NB4 (cell line): ENCODE measurements at places on chromosomes 5 and 9.

- DNase-seq = no peak
These were observed 58.7 kb downstream of the CCDC192 start for GRCh38 chr5:127761869-127762268.

GRCh38 chr5:159273923-159274322 lies 10.8 kb downstream of the UBLCP1 start:
- no peak for DNase-seq

GRCh38 chr5:61468483-61468865 lies 136.4 kb downstream of the ZSWIM6 start:
- no peak for DNase-seq

GRCh38 chr9:130985606-130986162 lies 23.3 kb upstream of the LAMC3 start:
- DNase-seq = no peak

GRCh38 chr5:64612344-64612961 lies 77.8 kb upstream of the SHISAL2B start:
- peak; percentile 56 for DNase-seq

DNA sequence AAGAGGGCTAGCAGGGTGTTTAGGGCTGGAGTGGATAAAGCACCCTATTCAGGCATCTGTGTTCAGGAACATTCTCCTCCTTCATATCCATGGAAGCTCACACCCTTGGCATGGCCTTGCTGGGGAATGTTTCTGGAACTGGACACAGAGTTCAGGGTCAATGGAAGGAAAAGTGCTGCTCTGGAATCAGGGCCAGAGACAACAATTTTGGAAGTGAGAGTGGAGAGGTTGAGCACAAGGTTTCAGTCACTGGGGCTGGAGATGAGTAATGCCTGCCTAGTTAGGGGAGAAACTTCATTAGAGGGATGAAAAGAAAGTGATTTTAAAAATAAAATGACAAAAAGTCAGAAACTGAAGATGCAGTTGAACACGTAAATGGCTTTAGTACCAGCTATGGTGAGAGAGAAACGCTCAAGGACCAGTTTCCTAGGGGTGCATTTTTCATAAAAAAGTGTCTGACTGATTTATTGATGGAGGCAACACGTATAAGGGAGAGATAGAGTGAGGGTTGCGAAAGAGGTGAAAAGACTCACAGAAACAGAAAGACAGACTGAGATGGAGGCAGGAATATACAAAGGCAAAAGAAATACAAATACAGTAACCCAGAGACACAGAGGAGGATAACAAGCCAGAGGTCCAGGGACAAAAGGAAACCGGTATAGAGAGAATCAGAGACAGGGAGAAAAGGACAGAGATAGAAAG lies 8.0 kb upstream of the TNFSF15 start:
- DNase-seq = no peak

DNA sequence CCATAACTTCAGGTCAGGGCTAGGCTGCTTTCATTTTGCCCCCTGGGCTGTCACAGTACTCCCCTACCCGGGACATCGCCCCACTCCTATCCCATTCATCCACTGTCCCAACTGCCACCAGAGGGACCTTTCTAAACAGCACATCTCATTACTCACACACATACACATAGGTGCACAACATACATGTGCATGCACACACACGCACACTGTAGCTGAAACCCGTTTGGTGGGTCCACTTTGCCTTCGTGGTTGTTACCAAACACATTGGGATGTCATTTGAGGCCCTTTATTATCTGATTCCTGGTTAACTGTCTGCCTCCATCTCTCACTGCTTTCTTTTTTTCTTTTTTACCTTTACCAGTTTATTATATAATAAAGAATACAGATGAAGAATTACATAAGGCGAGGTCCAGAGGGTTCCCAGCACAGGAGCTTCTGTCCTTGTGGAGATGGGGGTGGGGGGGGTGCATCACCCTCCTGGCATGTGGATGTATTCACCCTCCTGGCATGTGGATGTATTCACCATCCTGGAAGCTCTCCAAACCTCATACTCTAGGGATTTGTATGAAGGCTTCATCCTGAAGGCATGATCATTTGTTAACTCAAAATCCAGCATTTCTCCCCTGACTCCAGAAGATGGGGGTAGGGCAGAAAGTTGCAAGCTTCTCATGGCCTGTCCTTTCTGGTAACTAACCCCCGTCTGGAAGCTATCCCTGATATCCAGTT lies 186.0 kb downstream of the GOLPH3 start:
- DNase-seq = no peak

DNA sequence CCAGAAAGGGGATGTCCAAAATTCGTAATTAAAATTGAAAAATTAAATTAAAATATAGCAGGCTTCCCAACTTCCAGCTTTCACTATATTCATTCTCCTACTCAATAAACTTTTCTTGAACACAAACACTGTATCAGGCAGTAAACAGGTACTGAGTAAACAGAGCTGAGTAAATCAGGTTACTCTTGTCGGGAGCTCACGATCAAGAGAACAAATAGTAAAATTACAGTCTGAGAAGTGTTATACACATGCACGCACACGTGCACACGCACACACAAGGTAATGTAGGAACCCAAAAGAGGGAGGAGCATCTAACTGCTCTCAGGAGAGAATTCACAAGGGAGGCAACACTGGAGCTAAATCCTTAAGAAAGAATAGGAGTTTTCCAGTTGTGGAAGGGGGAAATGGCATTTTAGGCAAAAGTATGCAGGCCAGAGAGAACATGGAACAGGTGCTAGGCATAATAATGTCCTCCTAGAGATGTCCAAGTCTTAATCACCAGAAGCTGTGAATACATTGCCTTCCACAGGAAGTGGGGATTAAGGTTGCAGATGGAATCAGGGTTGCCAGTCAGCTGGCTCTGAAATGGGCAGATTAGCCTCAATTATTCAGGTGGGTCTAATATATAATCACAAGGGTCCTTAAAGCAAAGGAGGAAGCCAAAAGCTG lies 598.8 kb upstream of the BRINP1 start:
- DNase-seq = no peak

GRCh38 chr5:180350711-180351465 lies 2.2 kb downstream of the GFPT2 start:
- DNase-seq = no peak

- DNase-seq = no peak
These were observed 136.6 kb downstream of the ADAMTS12 start for GRCh38 chr5:33755231-33755630.

GRCh38 chr9:135605238-135605781 lies 34.0 kb downstream of the GLT6D1 start:
- no peak for DNase-seq

DNA sequence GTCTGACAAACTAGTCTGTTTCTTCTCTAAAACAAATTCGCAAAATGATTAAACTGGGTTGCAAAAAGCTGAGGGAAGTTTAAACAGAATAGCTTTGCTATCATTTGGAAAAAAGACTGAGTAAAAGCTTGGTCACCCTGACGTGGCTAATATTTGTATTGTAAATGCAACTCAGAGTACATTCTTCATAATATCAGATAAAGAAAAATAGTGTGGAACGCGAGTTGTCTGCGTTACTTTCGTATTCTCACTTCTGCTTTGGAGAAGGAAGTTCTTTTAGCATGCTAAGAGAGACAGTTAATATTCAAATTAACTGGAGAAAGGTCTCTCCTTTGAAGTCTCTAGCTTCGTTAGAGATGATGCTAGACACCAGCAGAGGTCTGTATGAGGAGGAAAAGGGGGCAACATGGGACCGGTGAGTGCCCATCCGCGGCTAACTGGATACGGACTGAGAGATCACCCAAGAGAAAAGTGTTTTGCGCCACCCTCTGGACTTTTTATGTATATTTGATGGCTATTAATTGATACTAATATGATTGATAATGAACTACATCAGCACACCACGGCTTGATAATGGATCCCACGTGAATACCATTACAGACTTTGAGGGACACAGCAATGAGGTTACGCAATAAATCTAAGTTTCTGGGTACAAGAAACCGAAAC lies 2.9 kb upstream of the CNTRL start:
- DNase-seq = peak; percentile 79

- DNase-seq = no peak
These were observed 349.7 kb upstream of the RFX3 start for GRCh38 chr9:3875361-3876132.

DNA sequence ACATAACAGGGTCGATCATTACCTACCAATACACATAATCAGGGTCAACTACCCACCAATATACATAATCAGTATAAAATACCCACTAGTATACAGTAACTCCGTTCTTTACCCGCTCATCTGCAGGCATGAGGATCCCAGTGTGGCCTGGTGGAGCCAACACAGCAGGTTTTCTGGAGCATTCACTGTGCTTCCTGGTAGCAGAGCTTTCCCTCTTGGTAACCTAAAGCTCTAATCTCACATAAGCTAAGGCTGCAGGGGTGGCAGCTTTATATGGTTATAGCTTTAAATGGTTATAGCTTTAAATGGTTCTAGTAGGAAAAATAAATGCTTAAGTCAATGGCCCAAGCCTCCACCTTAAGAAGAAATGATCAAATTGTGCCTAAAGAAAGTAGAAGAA lies 11.9 kb downstream of the LCN1 start:
- peak; percentile 18 for DNase-seq

GRCh38 chr5:168681556-168682183 lies 102.5 kb upstream of the PANK3 start:
- no peak for DNase-seq

GRCh38 chr9:9881692-9882091 lies 731.1 kb downstream of the PTPRD start:
- no peak for DNase-seq

GRCh38 chr5:181232593-181232992 lies 9.5 kb downstream of the TRIM41 start:
- DNase-seq = no peak

GRCh38 chr5:62199792-62200716 lies 106.0 kb upstream of the KIF2A start:
- DNase-seq = peak; percentile 31

DNA sequence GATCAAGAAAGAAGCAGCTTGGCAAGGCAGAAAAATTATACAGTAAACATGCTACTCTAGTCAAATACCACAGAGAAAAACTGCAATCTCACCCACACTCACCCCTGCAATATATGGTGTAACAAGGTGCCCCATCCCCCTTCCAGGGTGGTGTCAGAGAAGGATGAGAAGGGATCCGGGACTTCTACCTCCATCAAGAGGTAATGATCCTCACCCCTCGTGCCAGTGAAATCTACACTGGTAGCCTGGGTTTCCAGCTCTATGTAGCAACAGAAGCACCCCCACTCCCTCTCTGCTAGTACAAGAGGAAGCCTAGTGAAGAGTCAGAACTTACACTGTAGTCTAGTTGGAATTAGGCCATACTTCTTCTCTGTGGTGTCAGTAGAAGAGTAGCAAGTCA lies 18.9 kb downstream of the SLCO4C1 start:
- DNase-seq = peak; percentile 27

- no peak for DNase-seq
These were observed 1087.9 kb upstream of the NUDT12 start for GRCh38 chr5:104650313-104651055.

- no peak for DNase-seq
These were observed 73.0 kb downstream of the SLC12A2 start for GRCh38 chr5:128156521-128156920.

- no peak for DNase-seq
These were observed 75.5 kb upstream of the ELL2 start for GRCh38 chr5:96037128-96037527.

GRCh38 chr9:93669116-93669957 lies 93.0 kb downstream of the PHF2 start:
- DNase-seq = no peak

GRCh38 chr9:84103651-84104377 lies 123.2 kb downstream of the RMI1 start:
- no peak for DNase-seq

GRCh38 chr9:33786681-33787080 lies 8.7 kb upstream of the PRSS3 start:
- DNase-seq = no peak

DNA sequence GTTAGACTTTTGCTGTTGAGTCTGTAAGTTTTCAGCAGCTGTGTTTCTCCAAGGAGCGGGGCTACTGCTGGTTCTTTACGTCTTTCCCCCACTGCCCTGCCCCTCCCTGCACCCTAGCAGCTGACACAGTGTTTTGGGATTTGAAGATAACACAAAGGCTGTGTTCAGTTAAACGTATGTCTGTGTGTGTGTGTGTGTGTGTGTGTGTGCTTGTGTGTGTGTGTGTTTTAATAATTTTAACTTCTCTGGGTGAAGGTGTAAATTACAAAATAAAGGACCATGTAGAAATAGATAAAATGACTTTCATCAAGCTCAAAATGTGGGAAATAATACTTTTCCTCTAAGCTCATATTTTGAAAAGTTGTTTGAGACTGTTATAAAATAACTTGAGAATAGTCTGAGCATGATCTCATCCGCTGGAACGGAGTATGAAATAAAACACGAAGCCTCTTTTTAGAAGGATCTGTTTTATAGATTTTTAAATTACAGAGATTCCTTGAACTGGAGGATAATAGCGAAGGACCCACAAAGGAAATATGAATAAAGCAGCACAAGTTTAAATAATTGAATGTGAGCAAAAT lies 10.9 kb downstream of the ABL1 start:
- DNase-seq = no peak

DNA sequence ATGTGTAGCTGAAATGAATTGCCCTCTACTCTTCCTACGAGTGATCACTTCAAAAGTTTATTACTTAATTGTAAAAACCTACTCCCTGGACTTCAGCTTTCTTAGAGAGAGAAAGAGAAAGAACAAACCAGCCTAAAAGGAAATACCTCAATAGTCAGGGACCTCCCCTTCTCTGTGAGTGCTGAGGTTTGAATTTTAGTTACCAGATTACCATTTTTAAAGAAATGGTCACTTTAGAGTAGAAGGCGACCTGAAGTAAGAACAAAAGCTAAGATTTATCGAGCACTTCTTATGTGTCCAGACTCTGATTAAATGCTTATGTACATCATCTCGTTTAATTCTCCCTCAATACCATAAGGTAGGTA lies 11.3 kb downstream of the RAPGEF1 start:
- no peak for DNase-seq

DNA sequence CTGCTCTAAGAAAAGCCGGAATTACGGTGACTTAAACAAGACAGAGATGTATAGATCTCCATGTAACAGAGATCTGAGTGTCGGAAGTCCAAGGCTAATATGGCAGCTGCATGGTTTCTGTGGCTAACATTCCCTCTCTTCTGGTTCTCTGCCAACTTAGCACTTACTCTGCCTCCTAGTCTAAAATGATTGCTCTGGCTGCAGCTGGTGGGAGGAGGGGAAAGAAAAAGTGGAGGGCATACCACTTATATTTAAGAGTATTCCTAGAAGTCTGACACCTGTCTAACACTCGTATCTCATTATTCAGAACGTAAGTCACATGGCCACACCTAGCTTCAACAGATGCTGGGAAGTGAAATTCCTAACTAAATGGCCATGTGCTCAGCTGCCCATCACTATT lies 551.5 kb upstream of the TLE4 start:
- no peak for DNase-seq

DNA sequence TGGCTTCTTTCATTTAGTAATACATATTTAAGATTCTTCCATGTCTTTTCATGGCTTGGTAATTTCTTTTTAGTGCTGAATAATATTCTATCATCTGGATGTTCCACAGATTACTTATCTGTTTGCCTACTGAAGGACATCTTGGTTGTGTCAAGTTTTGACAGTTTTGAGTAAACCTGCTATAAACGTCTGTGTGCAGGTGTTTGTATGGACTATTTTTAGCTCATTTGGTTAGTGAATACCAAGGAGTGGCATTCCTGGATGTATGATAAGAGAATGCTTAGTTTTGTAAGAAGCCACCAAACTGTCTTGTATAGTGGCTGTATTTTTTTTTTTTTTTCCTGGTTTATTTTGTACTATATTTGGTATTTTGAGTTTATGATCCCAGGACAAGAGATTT lies 38.4 kb downstream of the PRRC1 start:
- DNase-seq = no peak
